ENCODE measurements at places on chromosomes 5 and 9.

GRCh38 chr9:115057559-115057958 is 60.4 kb downstream of the TNC start:
- no peak for DNase-seq

- DNase-seq: peak; percentile 74
These were observed 190.6 kb downstream of the MPDZ start for GRCh38 chr9:13088720-13089427.

GRCh38 chr9:77402286-77402685 is 225.0 kb downstream of the VPS13A start:
- no peak for DNase-seq

DNA sequence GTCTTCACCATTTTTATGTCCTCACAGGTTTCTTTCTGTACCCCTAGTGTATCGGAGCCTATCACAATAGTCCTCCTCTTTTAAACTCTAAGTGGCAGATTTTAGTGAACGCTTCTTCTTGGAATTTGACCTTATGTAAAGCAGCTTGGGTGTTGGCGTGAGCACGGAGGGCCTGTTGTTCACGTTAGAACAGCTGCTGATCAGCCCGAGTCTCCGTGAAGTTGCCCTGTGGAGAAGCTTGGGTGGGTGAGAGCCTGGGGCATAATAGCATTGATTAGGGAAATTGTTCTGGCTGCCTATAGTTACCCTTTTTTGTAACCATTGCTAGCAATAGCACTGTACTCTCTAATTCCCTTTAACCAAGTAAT is 167.0 kb upstream of the OTULINL start:
- no peak for DNase-seq

GRCh38 chr9:5516453-5517220 is 6.3 kb downstream of the PDCD1LG2 start:
- DNase-seq: no peak

DNA sequence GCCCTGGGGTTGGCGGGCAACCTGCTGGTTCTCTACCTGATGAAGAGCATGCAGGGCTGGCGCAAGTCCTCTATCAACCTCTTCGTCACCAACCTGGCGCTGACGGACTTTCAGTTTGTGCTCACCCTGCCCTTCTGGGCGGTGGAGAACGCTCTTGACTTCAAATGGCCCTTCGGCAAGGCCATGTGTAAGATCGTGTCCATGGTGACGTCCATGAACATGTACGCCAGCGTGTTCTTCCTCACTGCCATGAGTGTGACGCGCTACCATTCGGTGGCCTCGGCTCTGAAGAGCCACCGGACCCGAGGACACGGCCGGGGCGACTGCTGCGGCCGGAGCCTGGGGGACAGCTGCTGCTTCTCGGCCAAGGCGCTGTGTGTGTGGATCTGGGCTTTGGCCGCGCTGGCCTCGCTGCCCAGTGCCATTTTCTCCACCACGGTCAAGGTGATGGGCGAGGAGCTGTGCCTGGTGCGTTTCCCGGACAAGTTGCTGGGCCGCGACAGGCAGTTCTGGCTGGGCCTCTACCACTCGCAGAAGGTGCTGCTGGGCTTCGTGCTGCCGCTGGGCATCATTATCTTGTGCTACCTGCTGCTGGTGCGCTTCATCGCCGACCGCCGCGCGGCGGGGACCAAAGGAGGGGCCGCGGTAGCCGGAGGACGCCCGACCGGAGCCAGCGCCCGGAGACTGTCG is 976 bp downstream of the RXFP3 start:
- no peak for DNase-seq

DNA sequence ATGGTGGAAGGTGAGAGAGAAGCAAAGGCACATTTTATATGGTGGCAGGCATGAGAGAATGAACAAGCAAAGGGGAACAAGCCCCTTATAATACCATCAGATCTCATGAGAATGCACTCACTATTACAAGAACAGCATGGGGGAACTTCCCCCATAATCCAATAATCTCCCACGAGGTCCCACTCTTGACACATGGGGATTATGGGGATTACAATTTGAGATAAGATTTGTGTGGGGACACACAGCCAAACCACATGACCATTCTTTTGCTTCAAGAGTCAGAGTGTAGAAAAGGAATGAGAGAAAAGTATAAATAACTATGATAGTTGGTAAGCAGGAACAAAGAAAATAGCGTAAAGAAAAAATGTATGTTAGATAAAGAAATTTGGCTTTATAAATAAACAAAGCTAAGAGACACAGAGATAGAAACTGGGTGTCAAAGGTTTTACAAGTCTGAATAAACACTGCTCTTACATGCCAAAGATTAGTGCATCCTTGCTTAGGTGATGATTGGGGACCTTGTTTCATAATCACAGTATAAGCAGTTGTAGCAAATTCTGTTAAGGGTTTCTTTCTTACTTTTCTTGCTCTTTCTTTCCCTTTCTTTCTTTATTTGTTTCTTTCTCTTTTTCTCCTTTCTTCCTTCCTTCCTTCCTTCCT is 91.9 kb upstream of the PAPPA start:
- DNase-seq: no peak

- no peak for DNase-seq
These were observed 352.4 kb downstream of the GLIS3 start for GRCh38 chr9:3947588-3947845.

- DNase-seq: no peak
These were observed 33.4 kb downstream of the CREBRF start for GRCh38 chr5:173089581-173089980.

GRCh38 chr9:126700903-126701812 is 87.4 kb downstream of the LMX1B start:
- no peak for DNase-seq

DNA sequence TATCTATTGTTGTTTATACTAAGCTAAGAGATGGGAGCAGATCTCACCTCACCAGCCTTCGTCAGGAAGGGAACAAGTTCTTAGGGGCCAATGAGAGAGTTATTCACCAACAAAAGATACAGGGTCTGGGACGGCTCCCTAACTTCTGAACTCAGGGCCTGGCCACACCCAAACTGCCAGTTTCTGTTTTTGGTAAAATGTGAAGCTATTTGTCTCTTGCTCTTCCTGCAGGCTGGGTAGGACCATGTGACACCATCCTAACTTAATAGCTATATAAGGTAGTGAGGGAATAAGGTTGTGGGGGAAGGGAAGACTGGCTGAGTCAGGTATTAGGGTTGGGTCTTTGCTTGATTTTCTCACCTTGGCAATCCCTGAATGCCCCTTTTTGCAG is 480.5 kb downstream of the KDM4C start:
- DNase-seq: no peak

- no peak for DNase-seq
These were observed 451.9 kb downstream of the TMEM38B start for GRCh38 chr9:106146066-106146840.

GRCh38 chr5:57432876-57433275 is 49.7 kb downstream of the ACTBL2 start:
- peak; percentile 73 for DNase-seq

DNA sequence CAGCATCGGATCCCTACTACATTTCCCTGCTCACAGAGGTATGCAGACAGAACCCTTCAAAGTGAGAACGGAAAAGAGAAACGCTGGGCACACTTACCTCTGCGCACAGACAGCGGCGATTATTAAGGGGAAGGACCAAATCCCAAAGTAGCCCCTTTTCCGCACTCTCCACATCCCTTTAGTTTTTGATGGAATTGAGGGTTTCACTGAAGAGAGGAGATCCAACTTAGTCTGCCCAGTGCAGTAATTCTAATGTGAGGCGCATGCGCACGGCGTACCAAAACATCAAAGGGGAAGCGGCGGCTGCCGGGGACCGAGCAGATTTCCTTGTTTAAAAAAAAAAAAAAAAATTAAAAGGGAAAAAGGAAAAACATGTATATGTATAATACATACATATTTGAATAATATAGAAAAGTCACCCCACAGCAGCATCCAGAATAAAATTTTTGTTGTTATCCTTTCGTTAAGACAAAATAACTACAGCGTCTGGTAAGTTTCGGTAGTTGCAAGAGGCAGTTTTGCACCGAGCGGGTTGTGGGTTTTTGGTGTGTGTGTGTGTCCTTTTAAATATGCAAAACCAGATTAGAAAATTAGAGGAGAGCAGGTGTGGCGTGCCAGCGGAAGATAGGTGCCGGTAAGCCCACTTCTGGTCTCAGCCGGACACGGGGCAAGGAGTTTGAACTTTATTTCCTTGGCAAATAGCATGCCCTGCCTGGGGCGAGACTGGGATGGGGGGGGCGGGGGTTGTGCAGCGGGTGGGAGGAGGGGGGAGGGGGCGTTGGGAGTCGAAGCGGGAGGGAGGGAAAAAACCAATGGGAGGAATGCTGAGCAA is at the start of gene GABRB2:
Gene GABRB2 (minus strand): TSS at position 256 of the 832 bp plus-strand sequence. CDS start 82 bp downstream, at position 174.
- peak; percentile 30 for DNase-seq

DNA sequence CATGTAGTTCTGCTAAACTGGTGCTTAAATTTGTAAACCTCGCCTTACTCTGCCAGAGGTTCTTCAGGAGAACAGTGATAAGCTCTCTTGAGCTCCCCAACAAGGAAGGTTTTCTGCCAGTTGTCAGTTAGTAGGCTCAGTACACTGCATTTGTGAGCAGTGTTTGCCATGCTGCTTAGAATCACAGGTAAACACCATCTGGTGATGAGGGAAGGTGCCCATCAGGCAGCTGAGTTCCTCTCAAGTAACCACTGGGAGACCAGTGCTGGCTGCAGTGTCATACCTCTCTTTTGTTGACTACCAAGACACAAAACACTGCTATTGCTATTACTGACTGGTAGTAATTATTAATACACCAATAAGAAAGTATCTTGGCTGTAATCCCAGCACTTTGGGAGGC is 186.2 kb upstream of the OTULINL start:
- no peak for DNase-seq

DNA sequence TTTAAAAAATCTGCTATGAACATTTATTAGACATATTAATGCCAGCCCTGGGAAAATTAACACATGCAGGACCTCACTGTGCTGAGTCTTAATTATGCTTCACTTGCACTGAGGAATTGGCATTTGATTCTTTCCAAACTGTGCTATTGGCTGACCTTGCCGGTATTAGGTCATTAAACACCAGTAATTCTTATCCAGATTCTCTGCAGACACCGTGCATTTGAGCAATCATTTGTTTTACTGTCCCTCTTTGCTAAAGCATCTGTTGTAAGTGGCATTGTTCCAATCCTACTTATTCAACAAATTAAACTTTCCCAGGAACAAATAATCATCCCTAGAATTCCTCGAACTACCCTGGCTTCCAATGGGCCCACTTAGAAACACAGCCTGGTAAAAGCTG is 145.0 kb downstream of the SLC12A2 start:
- no peak for DNase-seq

DNA sequence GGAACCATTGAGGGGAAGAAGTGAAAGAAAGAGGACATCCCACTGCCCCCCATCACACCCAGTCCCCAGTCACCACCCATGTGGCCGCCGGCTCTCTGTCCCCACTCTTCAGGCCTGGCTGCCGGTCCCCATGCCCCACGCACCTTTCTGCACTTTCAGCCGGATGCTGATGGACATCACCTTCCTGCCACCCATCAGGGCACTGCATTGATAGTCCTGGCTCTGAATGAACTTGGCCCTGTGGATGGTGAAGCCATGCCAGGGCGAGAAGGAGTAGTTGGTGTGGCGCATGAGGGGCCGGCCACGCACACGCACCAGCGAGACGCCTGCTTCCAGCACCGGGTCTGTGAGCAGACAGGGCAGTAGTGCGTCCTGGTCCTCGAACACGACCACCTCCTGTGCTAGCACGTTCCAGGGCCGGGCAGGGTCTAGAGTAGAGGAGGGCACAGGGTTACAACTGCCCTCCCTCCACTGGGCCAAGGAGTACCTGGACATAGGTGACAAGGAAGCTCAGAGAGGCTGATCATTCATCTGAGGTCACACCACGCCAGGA is 6.4 kb downstream of the CSF1R start:
- no peak for DNase-seq

DNA sequence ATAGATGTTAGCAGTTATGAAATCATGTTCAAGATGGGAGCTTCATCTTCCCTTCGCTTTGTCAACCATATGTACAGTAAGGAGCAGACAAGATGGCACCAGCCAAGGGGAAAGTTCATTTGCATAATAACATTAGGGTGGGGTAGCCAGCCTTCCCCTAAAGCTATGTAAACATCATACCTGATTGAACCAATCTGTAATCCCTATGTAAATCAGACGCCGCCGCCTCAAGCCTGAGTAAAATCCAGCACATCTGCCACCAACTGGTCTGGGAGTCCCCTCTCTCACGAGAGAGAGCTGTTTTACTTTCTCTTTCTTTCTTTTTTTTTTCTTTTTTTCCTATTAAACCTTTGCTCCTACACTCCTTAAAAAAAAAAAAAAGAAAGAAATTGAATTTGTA is 30.8 kb upstream of the REEP2 start:
- no peak for DNase-seq

- DNase-seq: no peak
These were observed 32.2 kb downstream of the KCNV2 start for GRCh38 chr9:2749485-2749884.

DNA sequence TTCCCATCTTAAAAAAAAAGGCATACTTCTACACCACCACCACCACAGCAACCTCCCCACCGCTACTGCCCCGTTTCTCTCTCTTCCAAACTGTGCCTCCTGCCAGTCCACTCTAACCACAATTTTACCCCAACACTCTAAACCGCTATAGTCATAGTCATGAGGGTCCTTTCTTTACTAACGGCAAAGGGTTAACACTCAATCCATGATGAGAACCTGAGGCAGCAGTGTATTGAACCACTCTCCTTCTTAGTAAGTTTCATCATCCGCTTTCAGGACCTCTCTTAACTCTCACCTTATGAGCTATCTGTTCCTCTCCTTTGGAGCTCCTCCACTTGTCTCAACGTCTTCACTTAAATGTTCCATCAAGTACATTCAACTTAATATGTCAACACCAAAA is 34.0 kb downstream of the IDNK start:
- DNase-seq: no peak

GRCh38 chr5:89338935-89339334 is 456.0 kb upstream of the MEF2C start:
- no peak for DNase-seq

DNA sequence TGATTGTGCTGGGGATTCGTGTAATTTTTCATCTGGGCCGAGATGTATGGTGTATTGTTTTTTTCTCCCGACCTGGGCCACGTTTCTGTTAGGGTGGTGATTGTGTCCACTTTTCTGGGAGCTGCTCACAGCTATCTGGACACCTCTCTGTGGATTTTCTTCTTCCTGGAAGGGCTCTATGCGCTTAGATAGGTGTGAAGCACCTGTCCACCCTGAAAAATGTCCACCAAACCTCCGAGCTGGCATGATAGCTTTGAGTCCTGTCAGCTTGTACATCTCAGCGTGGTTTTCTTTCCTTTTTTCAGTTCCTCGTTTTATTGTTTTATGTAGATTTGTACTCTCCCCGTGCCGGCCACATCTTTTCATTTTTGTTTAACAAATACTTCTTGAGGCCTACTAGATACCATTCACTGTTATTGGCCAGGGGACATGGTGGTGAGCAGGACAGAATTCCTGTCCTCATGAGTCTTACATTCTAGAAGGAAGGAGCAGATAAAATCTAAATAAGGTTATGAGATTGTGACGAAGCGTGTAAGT is 1.1 kb downstream of the UGCG start:
- DNase-seq: peak; percentile 62

GRCh38 chr5:30659417-30659816 is 534.1 kb upstream of the CDH6 start:
- DNase-seq: no peak
